ENCODE measurements at places on chromosomes 7 and 10.

GRCh38 chr7:71132127-71132376 is at the start of gene GALNT17:
Gene GALNT17, plus strand, starts transcription at chr7:71132144.
- no peak for DNase-seq

GRCh38 chr10:132319853-132320653 is 11.9 kb upstream of the LRRC27 start:
- DNase-seq, result peak; percentile 19

DNA sequence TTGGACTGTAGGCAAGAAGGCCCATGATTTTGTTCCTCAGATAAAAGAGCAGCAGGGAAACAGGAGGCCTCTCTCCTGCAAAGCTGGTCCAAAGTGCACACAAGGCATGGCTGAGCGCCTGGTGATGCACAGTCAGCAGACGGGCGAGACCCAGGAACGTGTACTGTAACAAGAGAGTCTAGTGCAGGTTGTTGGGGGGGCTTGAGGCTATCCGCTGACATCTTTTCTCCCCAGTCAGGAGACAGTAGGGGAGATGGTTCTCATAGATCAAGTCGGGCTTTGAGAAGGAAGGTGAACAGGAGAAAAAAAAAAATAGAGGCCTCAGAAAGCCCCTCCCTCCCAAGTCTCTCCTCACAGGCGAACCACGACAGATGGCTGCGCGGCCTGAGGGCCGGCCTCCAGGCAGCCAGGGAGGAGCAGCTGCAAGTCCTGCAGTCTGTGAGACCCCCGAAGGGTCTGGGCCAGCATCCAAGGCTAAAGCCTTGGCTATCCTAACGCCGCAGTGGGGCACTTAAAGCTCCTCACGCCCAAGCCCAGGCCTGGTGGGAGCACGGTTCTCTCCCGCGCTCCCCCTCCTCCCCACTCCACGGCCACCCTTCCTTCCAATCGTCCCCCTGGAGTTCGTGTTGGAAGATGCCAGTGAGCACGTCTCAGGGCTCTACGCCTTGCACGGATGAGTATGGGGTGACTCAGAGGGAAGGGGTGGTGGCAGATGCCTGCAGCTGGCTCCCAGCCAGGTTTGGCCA is 68.3 kb downstream of the PRKAG2 start:
- DNase-seq, result no peak

DNA sequence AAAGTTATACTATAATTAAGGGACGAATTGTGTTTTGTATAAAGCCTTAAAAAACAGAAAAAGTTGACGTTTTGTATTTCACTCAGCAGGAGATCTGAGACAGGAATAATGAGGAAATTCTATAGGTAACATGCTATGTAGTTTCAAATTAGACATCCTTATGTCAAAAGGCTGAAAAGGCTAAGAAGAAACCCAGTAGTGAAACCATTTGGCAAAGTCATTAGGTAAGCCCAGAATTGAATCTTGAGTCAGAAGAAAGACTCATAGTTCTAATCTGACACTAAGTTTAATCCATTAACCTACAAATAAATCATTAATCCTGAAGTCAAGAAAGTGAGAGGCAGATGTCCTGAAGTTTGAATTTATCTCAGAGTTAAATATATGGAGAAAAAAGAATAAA is 79.3 kb downstream of the RNF133 start:
- no peak for DNase-seq

GRCh38 chr7:148031811-148032210 is 558.8 kb upstream of the C7orf33 start:
- no peak for DNase-seq

DNA sequence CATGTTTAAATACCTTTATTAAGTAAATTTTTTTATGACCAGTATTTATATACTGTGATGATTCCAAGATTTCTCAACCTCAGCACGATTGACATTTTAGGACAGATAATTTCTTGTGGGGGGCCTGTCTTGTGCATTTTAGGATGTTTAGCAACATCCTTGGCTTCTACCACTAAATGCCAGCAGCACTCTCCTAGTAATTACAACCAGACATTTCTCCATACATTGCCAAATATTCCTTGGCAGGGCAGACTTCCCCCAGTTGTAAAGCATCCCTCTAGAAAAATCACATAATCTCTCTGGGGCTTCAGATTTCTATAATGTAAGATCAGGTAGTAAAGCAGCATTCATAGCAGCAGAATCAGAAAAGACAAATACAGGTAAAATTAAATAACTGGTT is 7.8 kb upstream of the LIPM start:
- no peak for DNase-seq
